ENCODE measurements at places on chromosomes 4 and X.

GRCh38 chr4:139556724-139557555, 921 bp upstream of the SETD7 start:
- DNase-seq = peak; percentile 64

GRCh38 chr4:40788331-40788730, 38.6 kb downstream of the NSUN7 start:
- no peak for DNase-seq

GRCh38 chr4:157509341-157509740, 288.8 kb downstream of the GRIA2 start:
- no peak for DNase-seq

GRCh38 chr4:78061939-78062570, 4.9 kb downstream of the FRAS1 start:
- DNase-seq = no peak

- DNase-seq = no peak
These were observed 5.9 kb downstream of the THAP9 start for GRCh38 chr4:82906469-82906868.

GRCh38 chr4:41215155-41215554, 813 bp upstream of the APBB2 start:
- no peak for DNase-seq

DNA sequence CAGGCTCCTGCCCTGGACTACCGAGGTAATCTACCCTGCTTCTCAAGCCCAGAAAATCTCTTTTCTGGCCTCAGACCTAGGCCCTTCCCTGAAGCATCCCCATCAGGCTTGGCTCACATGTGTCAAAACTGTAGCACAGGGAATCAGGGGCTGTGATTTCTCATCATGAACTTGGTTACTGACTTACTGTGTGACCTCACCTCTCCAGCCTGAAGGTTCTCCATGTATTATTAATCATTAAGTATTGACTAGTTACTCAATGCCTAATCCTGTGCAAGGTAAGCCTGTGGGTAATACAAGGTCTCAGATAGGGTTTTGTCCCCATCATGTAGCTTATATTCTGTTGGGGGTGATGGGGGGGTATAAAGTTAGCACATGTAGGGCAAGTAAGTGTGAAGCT, 6.8 kb downstream of the SRPX2 start:
- no peak for DNase-seq

GRCh38 chr4:125765941-125766340, 451.2 kb downstream of the FAT4 start:
- DNase-seq = no peak

- DNase-seq = peak; percentile 50
These were observed 10.8 kb upstream of the PITX2 start for GRCh38 chr4:110633358-110634341.

- DNase-seq = no peak
These were observed 1015.1 kb downstream of the RPA4 start for GRCh38 chrX:97898798-97899197.

GRCh38 chr4:74873545-74874301, 59.2 kb upstream of the PARM1 start:
- DNase-seq = no peak

- no peak for DNase-seq
These were observed 5.2 kb upstream of the NAP1L5 start for GRCh38 chr4:88702782-88703181.

DNA sequence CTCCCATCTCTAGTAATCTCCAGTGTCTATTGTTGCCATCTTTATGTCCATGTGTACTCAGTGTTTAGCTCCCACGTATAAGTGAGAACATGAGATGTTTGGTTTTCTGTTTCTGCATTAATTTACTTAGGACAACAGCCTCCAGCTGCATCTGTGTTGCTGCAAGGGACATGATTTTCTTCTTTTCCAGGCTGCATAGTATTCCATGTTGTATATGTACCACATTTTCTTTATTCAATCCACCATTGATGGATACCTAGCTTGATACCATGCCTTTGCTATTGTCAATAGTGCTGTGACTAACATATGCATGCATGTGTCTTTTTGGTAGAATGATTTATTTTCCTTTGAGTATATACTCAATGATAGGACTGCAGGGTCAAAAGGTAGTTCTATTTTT, 18.6 kb upstream of the ANKRD17 start:
- DNase-seq = no peak

- DNase-seq = no peak
These were observed 91.9 kb downstream of the EGF start for GRCh38 chr4:110004556-110004955.

DNA sequence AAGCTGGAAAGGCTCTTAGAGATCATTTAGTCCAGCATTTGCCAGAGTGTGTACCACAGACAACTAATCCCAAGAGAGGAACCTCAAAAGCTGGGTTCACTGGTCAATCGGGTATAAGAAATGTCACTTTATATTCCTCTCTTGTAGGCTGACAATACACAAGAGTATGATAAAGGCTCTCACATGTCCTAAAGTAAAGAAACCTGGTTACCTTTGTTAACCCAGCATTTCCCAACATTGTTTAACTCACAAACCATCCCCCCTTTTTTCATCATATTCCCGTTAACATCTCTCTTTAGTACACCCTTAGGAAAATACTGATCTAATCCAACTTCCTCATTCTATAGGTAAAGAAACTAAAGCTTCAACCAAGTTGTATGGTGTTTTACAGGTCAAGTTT, 74.4 kb downstream of the MBNL3 start:
- no peak for DNase-seq

DNA sequence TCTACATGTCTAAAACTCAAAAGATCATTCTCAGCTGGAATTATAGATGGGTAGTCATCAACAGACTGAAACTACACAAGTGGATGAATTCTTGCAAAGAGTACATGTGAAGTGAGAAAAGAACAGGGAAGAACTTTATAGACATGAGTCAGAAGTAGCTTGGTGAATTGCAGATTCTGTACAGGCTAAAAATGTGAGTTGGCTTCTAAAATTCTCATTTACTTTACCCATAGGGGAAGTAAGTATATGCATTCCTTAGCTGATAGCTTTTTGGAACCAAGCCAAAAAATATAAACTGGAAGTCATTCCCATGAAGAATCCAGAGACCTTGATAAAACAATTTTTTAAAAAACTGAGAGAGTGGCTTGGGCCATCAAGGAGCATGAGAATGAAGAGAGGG, 584.2 kb upstream of the FTHL17 start:
- no peak for DNase-seq

GRCh38 chr4:121583396-121583795, 113.4 kb downstream of the ANXA5 start:
- no peak for DNase-seq

GRCh38 chr4:42452823-42453222, 55.5 kb downstream of the SHISA3 start:
- no peak for DNase-seq

- DNase-seq = no peak
These were observed 48.0 kb downstream of the RASL11B start for GRCh38 chr4:52910115-52910514.

- no peak for DNase-seq
These were observed 1611.1 kb downstream of the ARAP2 start for GRCh38 chr4:34633241-34633640.

DNA sequence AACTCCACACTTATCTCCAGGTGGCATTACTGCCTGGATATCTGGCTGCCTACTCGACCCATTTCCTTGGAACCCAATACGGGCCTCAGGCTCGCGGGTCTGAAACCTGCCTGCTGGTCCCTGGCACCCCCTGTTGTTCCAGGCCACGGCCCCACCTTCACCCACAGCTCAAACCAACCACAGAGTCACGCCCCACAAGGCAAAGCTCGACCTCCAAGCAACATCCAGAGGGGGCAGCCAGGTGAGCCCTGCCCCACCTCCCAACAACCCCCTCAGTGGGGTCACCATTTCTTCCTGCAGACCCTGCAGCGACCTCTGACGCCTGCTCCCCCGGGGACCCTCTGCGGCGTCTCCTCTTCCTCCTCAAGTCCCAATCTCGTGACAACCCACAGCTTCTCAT, 76.2 kb downstream of the WFS1 start:
- no peak for DNase-seq

GRCh38 chr4:41058426-41058825, 155.9 kb downstream of the APBB2 start:
- no peak for DNase-seq

GRCh38 chrX:109535578-109535977, 1.1 kb upstream of the NXT2 start:
- no peak for DNase-seq

GRCh38 chr4:122921971-122922876, at the start of gene NUDT6:
TSS of gene NUDT6 (minus strand) at chr4:122922597. CDS start at chr4:122922572, 25 bp downstream.
- DNase-seq = peak; percentile 68

DNA sequence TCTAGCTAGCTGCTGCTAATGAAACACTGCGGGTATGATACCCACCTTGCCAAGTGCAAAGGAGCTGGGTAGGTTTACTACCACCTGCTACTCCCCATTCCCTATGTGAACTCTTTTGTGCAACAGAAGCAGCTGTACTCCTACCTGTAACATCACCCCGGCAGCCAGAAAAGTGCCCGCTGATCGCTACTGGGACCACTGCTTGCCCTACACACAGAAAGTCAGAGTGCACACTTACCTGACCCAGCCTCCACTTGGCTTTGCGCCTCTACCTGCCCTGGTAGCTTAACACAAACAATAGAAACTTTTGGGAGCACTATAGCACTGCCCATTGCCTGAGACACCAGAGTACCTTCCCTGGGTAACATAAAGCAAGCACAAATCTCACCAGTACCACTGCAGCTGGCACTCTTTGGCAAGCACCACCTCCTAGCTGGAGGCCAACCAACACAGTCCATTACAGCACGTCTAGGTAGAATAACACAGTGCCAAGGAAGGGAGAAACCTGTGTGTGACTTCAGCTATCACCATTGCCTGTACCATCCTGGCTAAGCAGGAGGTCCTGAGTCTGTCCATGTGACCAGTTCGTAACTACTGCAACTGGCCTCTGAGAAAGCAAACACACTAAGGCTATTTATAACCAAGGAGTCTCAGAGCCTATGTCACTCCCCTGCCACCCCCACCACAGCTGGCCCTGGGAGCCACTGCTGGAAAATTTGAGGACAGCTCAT, 80.1 kb downstream of the CENPC start:
- DNase-seq = no peak

DNA sequence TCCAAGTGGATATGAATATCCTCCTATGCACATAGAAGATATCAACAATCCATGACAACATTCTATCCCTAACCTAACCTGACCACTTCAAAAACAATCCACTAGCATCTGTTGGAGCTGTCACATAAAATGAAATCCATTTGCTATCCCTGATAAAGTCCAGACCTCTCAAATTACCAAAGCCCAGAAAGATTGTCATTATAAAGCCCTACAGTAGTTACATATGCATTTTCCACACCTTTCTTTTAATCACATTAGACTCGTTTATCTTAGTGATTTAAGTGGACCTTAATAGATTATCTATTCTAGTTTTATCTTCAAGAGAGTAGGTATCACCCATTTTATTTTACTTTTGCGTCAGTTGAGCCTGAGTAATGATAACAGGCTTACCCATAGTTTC, 30.6 kb downstream of the LDB2 start:
- no peak for DNase-seq

- no peak for DNase-seq
These were observed 58.5 kb downstream of the PGRMC2 start for GRCh38 chr4:128228845-128229795.

DNA sequence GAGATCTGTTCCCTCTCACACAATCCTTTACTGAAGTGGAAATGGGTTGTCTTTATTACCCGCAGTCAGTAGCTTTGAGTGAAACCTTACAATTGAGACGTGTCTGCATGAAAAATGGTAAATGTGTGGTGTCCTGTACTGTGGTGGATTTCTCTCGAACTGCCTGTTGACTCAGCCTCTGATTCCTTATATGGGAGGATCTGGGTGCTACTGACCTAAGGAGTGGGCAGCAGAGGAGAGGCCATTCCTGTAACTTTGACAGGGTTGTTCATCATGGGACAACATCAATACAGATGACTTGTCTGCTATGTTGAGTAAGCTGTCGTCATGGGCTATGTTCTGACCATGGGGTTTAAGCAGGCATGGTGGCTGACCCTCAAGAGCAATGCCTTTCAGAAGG, 159.6 kb upstream of the WDR1 start:
- DNase-seq = no peak

DNA sequence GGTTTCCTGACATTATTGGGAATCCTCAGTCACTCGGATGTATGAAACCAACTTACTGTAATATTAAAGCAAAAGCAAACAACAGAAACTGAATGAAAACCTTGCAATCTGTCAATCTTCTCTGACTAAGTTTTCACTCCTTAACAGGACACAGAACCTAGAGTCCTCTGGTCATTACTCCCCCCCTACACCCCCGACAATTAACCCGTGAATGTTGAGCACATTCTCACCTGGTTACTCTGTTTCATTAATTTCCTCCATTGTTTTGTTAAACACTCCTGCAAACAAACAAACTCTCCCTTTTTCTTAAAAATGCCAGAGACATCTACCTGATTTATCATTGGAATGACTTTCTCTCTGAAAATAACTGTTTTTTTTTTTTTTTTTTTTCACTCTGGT, 469.0 kb upstream of the PRKX start:
- peak; percentile 48 for DNase-seq

DNA sequence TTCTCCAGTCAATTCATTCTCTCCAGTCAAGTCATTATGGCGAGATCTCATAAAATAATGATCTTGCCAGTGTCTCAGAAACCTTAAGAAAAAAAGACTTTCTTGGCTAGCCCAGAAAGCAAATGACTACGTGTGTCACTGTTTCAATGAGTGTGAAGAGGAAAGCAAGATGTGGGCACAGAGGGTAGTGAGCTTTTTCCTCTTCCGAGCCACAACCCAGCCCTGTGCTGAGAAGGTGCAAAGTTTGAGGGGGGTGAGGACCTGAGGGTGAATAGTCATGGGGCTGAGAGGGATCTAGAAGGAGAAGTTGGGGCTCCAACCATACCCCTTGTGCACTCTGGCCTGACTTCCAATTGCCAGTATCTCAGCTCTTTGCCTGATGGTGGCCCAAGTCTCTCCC, 85.6 kb upstream of the EGFL6 start:
- DNase-seq = no peak
